ENCODE measurements at places on chromosomes 2 and 18.

DNA sequence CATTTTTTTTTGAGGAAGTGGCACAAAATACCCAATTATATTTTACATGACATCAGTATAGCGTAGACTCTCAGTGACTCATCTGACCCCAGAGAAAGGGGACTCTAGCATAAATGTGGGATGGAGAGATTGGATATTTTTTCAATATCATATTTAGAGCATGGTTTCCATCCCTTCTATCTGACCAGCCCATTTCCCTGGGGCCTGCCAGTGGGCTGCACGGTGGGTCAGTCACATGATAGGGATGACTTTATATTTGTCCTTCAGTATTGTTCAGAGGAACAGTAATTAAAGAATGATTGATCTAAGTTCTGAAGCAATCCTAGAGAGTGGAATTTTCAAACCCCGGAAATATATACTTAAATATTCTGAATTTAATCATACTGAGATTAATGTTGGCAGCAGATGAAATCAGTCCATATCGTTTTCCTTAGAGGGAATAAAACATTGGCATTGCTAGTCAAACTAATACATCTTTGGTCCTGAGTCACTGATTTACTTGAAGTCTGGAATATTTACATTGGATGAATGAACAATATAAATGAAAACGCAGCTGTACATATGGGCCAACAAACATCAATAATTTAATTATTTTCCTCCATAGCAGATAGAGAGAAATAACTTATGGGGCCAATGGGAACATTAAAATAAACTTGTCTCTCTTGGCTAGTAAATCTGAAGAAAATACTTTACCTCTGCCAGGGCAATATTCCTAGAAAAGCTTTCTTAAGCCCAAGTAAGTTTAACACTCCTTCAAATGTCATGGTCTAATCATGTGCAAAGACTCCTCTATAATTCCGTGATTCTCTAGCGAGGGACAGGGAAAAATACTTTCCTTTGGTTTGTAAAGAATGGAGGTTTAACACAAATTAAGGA is 563.6 kb upstream of the PKDCC start:
- H3K27me3 ChIP-seq = no peaks in the 10 kb centered on the region
- no peak overlapping the region for H3K27ac ChIP-seq
- no peaks in the 10 kb centered on the region for H3K4me1 ChIP-seq
- H3K4me3 ChIP-seq = no peak overlapping the region
- H3K36me3 ChIP-seq = no peaks in the 10 kb centered on the region

DNA sequence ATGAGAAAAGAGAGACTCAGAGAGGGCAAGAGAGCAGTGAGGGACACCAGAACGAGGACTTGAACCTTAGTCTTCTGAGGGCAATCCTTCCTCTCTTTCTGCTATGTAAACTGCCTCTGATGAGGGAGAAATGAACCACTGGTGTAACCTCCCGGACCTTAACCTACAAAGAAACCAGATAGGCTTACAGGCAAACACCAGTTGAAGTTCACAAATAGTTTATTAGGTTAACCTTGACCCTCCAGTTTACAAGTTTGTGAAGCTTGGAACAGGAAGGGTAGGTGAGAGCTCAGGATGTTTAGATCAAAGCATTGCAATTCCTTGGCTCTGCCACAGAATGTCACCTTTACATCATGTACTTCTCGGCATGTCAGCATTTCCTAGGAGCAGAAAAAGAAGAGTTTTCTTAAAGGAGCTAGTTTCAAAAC is 486.4 kb upstream of the SPRED2 start:
- H3K4me1 ChIP-seq = no peaks in the 10 kb centered on the region
- no peaks in the 10 kb centered on the region for H3K36me3 ChIP-seq
- H3K4me3 ChIP-seq = no peak overlapping the region
- H3K27ac ChIP-seq = no peak overlapping the region
- DNase-seq = no peak

DNA sequence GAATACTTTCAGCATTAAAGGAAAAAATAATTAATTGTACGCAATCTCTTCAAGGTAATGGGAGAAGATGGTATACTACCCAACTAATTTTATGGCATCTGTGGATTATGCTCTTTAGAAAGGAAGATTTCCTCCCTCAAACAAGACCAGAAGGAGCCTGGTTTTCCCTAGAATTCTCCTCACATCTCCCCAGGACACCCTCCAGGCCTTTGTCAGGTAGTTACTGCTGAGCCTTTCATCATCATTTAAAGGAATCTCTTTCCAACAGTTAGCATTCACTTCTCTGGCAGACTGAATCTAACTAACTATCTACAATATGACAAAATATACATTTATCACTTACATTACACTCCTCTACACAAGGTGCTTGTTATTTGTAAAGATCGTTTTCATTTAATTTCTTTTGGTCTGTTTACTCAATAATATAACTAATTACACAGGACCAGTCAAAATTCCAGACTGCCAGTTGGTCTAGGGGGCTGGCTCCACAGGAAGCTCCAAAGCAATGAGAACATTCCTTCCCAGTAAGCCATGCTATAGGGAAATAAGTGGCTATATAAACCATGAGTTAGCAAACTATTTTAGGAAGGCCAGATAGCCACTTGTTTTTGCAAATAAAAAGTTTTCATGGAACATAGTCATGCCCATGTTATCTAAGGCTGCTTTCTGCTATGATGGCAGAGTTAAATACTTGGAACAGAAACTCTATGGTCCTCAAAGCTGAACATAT is 19.1 kb downstream of the ZNF24 start:
- H3K27ac ChIP-seq = no peak overlapping the region
- H3K4me3 ChIP-seq = no peak overlapping the region
- H3K4me1 ChIP-seq = no peaks in the 10 kb centered on the region
- no peak for DNase-seq

- peak; percentile 42 for DNase-seq
- H3K27ac ChIP-seq = 0 out of 2 replicates have a peak overlapping the region, but pooled peaks have one; percentile 5
- H3K27me3 ChIP-seq = no peaks in the 10 kb centered on the region
- H3K4me3 ChIP-seq = no peak overlapping the region
- peaks cover 28% of the 10 kb centered on the region for H3K4me1 ChIP-seq
Measured at GRCh38 chr18:57581301-57581934, 5.1 kb downstream of the FECH start.

DNA sequence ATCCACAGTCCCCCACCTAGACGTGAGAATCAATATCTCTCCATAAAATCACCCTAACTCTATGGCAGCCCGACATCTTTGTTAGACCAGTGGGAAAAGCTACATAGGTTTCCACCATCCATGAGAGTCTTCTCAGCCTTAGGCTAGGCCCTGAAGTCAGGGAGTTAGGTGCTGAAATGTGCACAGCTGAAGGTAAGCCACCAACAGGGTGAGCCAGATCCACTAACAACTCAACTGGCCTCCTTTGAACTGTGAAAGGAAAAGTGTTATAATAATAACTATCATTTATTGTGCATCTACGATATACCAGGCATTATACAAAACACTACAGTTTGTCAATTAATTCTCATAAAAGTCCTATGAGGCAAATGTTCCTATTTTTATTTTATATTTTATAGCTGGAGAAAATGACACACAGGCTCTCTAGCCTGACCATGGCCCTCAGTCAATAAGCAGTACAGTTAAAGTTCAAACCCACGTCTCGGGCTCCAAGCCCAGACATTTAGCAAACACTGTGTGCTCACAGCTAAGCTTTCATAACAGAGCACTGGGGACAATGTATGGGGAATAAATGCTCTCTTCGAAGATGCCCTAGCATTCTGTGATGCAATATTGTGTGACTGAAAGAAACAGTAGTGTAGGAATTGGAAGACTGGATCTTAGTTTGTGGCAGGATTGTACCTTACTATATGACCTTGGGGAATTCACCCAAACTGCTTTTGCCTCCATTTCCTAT is 11.2 kb upstream of the CYP27C1 start:
- no peaks in the 10 kb centered on the region for H3K27me3 ChIP-seq
- H3K36me3 ChIP-seq = no peaks in the 10 kb centered on the region
- DNase-seq = no peak

DNA sequence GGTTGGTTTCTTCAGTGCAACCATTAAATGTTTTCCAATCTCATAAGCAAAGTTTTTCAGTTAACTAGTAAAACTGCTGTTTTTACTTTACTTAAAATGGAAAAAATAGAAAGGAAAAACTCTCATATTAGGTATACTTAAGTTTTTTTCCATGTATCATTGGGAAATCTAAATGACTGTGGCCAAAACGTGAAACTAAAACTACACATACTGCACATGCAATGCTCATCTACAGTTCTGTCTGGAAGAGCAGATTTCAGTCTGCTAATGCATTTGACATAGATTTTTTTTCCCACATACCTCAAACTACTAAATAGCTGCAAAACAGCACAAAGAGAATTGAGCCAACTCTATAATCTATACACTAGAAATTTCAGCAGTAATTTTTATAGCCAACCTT is 62.6 kb downstream of the COL5A2 start:
- H3K36me3 ChIP-seq = no peaks in the 10 kb centered on the region
- no peak overlapping the region for H3K27ac ChIP-seq
- H3K4me3 ChIP-seq = no peak overlapping the region
- no peaks in the 10 kb centered on the region for H3K27me3 ChIP-seq
- DNase-seq = no peak

DNA sequence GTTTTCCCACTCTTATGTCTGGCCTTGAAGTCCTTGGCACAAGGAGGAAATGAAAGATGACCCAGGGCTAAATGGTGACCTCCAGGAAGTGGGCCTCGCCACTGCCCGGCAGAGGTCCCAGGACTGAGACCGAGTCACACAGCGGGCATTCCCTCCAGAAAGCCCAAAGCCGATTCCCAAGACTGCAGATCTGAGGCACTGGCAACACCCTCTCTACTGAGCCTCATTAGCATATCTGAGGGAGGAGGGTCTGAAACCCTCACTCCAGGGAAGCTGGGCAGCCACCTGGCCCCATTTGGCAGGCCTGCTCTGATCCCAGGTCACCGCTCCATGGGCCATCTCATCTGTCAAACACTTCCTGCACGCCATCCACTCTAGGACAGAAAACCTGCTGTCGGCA is 29.1 kb downstream of the FAM178B start:
- no peak overlapping the region for H3K4me3 ChIP-seq
- no peaks in the 10 kb centered on the region for H3K36me3 ChIP-seq
- H3K27me3 ChIP-seq = no peaks in the 10 kb centered on the region
- H3K27ac ChIP-seq = no peak overlapping the region
- DNase-seq = no peak
- H3K4me1 ChIP-seq = peaks cover 18% of the 10 kb centered on the region

DNA sequence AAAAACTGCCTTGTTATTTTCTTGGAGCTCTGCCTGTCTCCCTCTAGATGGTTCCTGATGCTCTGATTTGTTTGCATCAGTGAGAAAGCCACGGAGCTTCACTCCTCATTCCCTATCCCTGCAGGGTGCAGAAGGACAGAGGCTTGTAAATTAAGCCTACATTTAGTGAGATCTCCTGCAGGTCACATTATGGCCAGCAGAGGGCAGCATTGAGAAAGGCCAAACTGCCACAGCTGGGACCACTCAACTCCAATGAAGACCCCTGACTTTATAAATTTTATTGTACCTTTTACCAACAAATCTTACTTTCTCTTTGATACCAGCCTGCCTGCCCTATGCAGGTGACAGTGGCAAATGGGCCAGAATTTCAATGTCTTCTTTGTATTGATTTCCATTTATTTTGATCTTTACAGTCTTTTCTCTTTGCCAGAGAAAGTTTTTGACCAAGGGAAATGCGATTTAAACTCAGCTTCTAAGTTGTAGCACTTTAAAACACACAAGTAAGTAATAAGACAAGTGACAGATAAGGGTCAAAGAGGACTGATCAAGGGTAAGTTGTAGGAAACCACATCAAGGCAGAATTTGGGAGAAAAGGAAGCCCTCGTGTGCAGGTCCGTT is 1029.1 kb upstream of the KLHL29 start:
- H3K27ac ChIP-seq = no peak overlapping the region
- no peaks in the 10 kb centered on the region for H3K4me1 ChIP-seq
- DNase-seq = no peak
- H3K27me3 ChIP-seq = no peaks in the 10 kb centered on the region
- H3K36me3 ChIP-seq = no peaks in the 10 kb centered on the region

DNA sequence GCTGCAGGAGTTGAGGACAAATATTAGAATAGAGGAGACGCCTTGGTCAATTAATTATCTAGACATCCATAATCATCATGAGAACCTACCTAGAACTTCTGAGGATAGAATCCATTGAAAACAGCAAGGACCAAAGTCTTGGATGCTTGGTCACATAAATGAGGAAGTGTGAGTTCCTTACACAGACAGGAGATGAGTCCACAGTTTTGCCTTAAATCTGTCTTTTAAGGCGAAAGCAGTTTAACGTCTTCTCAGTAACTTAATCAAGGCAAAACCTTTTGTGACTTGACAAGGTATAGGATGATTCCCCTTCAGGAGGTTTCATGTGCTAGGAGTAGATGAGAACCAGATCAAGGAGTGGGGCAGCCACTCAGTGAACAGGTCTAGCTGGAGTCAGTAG is 1783.2 kb upstream of the CELF4 start:
- DNase-seq = no peak
- no peaks in the 10 kb centered on the region for H3K4me1 ChIP-seq
- H3K36me3 ChIP-seq = no peaks in the 10 kb centered on the region
- H3K4me3 ChIP-seq = no peak overlapping the region

- no peak for DNase-seq
- no peaks in the 10 kb centered on the region for H3K27me3 ChIP-seq
- no peak overlapping the region for H3K27ac ChIP-seq
- H3K4me1 ChIP-seq = no peaks in the 10 kb centered on the region
- no peak overlapping the region for H3K4me3 ChIP-seq
Measured at GRCh38 chr2:188305271-188305670, 13.6 kb downstream of the GULP1 start.

GRCh38 chr2:112883669-112884068 is 27.3 kb upstream of the IL37 start:
- peaks cover 39% of the 10 kb centered on the region for H3K4me1 ChIP-seq
- no peak for DNase-seq
- H3K36me3 ChIP-seq = no peaks in the 10 kb centered on the region
- no peaks in the 10 kb centered on the region for H3K27me3 ChIP-seq
- H3K27ac ChIP-seq = no peak overlapping the region

- no peaks in the 10 kb centered on the region for H3K4me1 ChIP-seq
- no peak overlapping the region for H3K4me3 ChIP-seq
- H3K27me3 ChIP-seq = no peaks in the 10 kb centered on the region
- no peak for DNase-seq
Measured at GRCh38 chr2:196729418-196729817, 70.1 kb downstream of the GTF3C3 start.

DNA sequence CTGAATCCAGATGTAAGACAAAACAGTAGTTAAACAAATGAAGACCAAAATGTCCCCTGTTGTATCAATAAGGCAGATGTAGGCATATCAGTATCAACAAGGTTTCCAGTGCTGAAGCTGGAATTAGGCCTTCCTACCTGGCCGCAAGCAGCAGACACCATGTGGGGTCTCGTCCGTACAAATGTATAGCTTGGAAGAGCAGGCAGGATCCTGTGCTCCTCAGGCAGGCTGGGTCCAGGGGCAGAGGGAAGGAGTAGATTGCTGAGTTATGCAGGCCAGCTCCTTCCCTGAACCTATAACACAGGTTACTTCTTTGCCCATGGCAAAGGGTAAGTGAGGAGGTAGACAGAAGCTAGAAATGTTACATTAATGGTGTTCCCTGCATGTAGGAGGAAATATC is 23.5 kb downstream of the NTSR2 start:
- H3K36me3 ChIP-seq = no peaks in the 10 kb centered on the region
- H3K27ac ChIP-seq = no peak overlapping the region
- no peaks in the 10 kb centered on the region for H3K4me1 ChIP-seq
- no peak overlapping the region for H3K4me3 ChIP-seq

- no peak for DNase-seq
- peaks cover 5% of the 10 kb centered on the region for H3K27me3 ChIP-seq
- H3K4me3 ChIP-seq = no peak overlapping the region
- H3K27ac ChIP-seq = no peak overlapping the region
Measured at GRCh38 chr2:167293943-167294775, 405.9 kb downstream of the XIRP2 start.

- no peaks in the 10 kb centered on the region for H3K27me3 ChIP-seq
- H3K4me1 ChIP-seq = no peaks in the 10 kb centered on the region
- peaks cover 4% of the 10 kb centered on the region for H3K36me3 ChIP-seq
- no peak for DNase-seq
- H3K27ac ChIP-seq = no peak overlapping the region
- no peak overlapping the region for H3K4me3 ChIP-seq
Measured at GRCh38 chr2:99431587-99432275, 58.1 kb downstream of the REV1 start.

All from GM12878 (cell line).